ENCODE measurements at places on chromosomes 2 and 18.

DNA sequence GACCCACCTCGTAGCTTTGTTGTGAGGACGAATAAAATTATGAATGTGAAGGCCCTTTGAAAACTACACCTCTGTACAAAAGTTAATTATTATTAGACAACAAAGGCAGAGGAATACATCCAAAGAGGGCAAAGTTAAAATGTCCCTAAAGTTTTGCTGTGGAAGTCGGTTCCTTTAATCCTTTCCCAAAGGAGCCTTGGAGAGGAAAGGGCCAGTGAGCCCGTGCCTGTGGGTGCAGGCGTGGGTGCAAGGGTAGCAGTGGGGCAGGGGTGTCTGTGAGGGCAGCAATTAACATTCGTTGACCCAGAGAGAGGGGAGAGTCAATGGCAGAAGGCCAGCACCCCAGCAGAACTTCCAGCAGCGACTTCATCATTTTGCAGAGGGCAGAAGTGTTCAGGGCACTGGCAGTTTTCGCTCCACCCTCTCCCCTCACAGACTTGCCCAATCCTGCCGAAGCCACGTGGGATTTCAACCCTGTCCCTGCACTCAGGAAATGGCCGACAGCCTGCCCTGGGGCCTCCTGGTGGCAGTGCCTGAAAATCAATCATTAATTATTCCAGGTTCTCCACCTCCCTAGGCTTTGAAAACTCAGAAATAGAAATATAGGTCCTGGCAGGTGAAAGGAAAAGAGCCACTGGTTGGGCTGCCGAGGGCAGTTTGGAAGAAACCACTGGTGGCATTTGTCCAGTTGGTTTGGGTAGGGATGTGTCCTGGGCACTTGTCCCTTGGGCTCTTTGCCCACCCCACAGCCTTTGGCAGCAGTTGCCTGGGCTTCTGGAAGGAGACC is 4.2 kb upstream of the PAX8 start:
- no peak for DNase-seq

DNA sequence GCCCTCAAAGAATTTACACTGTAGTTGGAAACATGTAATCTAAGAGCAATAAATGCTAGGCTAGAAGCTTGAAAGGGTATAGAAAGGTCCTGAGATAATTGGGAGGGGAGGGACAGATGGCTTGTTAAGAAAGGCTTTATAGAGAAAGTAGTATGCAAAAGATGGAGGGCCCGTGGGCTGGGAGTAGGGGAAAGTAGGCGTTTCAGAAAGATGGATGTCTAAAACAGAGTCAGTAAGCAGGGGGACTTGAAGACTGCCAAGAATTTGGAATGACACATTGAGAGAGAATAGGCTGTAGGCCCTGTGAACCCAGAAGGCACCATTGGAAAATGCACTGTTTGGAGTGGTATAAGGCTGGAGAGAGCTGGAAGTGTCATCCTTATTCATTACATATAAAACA is 822 bp downstream of the PSMG2 start:
- DNase-seq: peak; percentile 57

DNA sequence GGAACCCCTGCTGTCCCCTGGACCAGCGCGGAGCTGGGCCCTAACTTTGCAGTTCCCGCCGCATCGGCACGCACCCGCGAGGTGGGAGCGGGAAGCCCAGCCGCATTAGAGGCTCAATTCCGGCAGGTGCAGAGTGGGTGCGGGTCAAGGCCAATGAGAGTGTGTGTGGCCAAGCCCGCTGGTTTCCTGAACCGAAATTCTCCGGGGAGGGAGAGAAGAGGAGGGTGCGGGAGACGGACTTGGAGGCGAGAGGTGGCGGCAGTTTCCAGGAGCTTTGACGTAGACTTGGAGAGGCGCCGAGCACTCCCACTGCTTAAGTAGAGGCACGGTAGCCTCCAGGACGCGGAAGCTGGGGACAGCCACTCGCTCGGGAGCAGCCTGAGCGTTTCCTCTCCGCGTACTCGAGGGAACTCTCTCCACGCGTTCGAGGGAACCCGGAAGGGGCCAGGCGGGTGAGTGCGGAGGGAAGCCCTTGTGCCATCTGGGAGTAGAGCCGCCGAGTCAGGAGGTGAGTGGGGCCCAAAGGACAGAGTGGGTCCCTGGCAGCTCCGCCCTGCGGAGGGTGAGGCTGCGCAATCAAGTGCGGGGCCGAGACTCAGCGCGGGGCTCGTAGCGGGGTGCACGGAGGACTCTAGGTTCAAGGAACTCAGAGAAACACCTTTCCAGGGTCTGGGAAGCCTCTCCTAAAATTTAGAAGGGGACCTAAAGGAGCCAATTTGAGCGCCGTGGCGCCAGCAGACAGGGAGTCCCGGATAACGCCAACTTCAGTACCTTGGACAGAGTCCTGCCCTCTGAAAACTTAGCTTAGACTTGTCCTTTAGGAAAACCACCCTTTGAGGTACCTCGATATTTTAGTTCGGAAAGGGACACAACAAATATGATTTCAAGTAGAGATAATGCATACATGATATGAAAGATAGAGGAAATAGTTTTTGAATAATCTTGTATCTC is at the start of gene FAM237A:
TSS of gene FAM237A (plus strand) at position 413 of the 951 bp plus-strand sequence. CDS start 1,750 bp downstream, outside the sequence.
- DNase-seq: peak; percentile 5

DNA sequence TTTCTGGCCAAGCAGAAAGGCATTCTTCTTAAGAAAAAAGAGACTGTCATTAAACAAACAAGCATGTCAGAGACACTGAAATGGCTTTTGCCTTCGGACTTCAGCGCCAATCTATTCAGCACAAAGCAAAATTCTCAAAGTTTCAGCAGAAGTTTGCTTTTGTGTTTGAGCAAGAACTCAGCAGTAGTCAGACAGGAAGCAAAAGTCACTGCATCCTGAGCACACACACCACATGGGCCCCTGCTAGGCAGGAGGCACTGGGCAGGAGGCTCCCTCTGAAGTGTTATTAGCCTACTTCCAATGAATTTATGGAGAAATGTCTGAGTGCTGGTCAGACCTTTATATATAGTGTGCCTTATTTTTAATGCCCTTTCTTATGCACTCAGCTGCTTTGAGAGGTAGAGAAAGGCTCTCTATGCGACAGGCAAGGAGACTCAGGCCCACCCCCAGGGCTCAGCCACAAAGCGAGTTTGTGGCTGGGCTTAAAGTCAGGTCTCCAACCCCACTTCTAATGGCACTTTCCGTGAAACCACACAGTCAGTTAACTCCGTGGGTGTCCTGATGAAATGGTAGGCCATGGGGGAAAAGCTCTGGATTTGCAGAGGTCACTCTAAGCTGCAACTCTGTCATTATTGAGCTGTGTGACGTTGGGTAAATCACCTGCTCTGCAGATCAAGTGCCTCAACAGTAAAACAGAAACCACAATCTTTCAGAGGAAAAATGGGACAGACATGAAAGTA is 161.0 kb upstream of the TMEM200C start:
- no peak for DNase-seq

DNA sequence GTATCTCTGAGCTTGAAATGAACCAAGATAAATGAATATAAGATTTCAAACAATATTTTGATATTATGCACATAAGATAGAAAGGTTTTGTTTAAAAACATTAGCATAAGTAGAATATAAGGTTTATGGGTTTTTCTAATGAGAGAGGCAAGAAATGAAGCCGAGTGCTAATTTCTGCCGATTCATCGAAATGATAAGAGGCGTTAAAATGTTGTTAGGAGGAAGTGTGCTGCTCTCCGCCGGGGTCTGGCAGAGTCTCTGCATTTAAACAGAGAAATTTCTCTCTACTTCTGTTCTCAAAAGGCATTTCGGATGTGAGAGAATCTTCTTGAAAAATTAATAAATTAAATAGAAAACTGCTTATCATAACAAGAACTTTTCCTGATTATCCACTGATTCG is 83.6 kb downstream of the MRPS9 start:
- DNase-seq: no peak
